SJSA1 (cell line): ENCODE measurements at places on chromosomes 1 and 21.

GRCh38 chr1:113940365-113941244 lies 11.5 kb downstream of the HIPK1 start:
- DNase-seq: no peak

GRCh38 chr1:56081173-56081572 lies 498.2 kb downstream of the PLPP3 start:
- DNase-seq: no peak

DNA sequence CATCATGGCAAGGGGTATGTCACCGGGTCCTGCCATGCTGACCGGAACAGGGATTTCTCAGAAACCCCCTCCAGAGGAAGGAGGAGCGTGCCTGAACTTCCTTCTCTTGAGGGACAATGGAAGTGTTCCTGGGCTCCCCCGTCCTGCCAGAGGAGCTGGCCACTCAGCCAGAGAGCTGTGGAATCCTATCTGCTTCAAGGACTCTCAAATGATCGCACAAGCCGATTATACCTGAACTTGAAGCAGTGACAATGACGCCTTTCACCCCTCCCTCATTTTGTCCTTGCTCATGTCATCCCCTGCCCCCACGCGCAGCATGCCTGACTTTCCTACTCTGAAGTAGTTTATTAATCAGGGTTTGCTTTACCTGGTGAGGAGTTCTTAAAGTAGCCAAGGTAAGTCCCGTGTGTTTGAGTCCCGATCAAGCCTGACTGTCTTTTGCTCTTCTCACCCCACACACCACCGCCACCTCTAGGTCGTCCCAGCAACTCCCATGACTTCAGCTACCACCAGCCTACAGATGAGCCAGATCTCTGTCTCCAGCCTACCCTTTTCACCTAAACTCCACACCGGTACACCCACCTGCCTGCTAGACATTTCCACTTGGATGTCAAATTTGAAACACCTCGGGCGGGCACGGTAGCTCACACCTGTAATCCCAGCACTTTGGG lies 25.0 kb upstream of the PRELP start:
- DNase-seq: peak; percentile 20

DNA sequence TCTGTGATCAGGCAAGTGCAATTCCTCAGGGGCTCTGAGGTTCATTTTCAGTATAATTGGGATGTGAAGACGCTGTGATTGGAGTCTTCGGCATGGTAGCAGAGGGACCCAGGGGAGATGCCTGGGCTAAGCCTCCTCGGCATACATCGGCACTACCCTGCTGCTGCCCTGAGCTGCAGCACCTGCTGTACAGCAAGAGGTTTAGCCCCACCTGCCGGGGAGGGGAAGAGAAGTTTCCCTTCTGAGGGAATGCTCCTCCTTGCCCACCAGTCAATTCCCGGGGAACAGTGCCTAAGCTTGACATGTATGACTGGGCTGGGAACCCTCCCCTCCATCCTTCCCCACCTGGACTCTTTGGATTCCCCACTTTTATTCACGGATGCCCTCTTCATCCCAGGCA lies 24.9 kb downstream of the CNIH3 start:
- DNase-seq: no peak

DNA sequence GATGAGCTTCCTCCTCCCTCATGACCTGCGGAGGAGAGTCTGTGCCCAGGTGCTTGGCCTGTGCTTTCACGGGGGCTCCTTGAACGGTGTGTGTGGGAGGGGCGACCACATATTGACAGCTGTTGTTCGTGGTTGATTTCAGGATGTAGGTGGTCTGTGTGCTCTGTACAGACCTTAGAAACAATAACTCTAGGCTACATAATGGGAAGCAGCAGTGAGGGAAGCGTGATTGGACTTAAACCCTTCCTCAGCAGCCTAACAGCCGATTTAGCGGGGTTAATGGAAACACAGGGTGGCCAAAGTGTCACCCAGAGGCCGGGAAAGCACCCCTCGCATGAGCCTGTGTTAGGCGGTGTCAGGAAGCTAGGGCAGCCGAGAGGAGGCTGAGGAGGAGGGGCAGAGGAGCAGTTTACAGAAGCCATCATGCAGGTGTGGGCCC lies 56.0 kb downstream of the TBCE start:
- no peak for DNase-seq
